ENCODE measurements at places on chromosomes 2 and 18. TPM values are rescaled to one million over a fixed set of nuclear protein-coding genes. Genes with fewer than 3 reads are reported as not detected.
A peak's percentile ranks its signal among the peaks of the same experiment; 100 is the strongest.

- no peak for DNase-seq
Observed at GRCh38 chr2:38178556-38179419, 102.8 kb upstream of the CYP1B1 start.

DNA sequence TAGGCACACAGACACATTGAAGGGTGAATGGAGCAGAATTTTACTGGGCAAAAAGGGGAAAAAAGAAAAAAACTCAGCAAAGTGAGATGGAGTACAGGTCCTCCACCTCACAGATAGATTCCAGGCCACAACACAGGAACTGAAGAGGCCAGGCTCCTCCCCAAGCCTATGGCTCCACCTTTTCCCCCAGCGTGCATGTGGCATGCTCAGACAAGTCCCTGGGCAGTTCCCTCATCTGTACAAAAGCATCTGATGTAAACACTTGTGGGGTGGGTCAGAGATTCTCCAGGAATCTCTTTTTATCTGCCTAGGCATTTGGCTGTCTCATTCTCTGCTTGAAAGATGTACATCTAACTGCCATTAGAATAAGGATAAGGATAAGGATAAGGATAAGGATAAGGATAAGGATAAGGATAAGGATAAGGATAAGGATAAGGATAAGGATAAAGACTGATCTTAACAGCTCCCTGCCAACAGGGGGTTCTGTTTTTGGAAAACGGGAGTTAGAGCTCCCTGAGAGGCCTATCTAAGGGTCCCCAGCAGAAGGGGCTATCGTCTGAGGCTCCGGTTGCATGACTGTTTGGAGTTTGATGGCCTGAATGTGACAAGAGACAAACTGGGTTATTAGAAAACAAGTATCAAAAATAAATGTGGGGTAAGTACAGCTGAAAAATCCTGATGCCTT, 17.2 kb upstream of the ASXL3 start:
- no peak for DNase-seq

DNA sequence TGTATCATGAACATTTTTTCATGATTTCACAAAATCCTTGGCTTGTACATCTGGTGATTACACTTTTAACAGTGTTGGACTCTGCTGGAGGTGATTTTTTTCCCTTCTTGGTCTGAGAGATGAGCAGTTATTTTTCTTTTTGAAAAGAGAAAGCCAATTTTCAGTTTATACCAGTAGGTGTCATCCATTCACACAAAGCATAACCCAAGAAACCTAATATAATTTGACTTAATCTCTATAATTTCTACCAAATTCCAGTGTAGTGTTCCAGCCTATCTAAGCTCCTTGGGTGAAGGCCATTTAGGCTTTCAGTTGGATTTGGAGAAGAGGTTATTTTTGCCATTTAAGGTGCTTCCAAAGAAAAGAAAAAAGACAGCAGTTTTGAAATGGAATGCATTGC, 7.7 kb upstream of the ICOS start:
- DNase-seq: no peak

ZNF2 gene
- total RNA-seq: 7.7 TPM

AQP4 gene
- total RNA-seq: not detected

NEB gene
- total RNA-seq: 1.5 TPM

- DNase-seq: no peak
Observed at GRCh38 chr18:53864770-53865169, 359.7 kb downstream of the MBD2 start.

GRCh38 chr18:49898421-49898820, 85.1 kb upstream of the ACAA2 start:
- peak; percentile 62 for DNase-seq

BCL2 gene
- 2.2 TPM for total RNA-seq

MOCOS gene
- total RNA-seq: 1.8 TPM

DNA sequence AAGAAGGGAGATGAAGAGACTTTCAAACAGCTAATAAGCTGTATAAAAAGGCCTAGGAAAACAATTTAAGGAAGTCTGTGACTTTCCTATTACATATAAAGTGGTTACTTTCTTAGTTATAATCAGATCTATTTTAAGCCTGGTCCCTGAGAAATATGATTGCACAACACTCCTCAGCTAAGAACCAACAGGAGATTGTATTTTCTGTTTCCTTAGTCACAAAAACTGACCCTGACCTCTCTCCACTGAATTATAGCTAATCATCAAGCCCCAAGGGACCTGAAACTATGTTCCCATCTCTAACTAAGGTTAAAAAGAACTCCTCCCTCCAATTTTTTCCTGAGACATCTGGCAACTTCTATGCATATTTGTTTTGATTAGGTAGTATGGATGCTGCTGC, 106.9 kb downstream of the ROCK1 start:
- DNase-seq: no peak

- no peak for DNase-seq
Observed at GRCh38 chr18:76149734-76150133, 345.3 kb downstream of the ZNF516 start.

GRCh38 chr2:17461087-17461475, 57.2 kb downstream of the RAD51AP2 start:
- no peak for DNase-seq

DNA sequence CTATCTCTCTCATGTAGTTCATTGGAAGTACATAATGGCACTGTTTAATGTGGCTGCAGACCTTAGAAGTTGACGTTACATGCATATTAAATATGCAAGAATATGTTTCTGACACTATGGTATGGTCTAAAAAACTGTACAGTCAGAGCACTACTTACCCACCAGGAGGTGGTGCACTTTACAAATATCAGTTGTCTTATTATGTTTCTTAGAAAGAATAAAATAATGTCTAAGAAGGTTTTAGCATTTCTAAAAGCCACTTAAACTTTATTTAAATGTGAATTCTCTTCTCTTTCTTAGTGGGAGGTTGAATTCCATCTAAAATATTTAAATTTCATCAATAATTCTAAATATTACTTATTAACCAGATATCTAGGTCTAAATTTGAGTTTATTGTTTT, 4.3 kb downstream of the TMEFF2 start:
- DNase-seq: peak; percentile 29

DNA sequence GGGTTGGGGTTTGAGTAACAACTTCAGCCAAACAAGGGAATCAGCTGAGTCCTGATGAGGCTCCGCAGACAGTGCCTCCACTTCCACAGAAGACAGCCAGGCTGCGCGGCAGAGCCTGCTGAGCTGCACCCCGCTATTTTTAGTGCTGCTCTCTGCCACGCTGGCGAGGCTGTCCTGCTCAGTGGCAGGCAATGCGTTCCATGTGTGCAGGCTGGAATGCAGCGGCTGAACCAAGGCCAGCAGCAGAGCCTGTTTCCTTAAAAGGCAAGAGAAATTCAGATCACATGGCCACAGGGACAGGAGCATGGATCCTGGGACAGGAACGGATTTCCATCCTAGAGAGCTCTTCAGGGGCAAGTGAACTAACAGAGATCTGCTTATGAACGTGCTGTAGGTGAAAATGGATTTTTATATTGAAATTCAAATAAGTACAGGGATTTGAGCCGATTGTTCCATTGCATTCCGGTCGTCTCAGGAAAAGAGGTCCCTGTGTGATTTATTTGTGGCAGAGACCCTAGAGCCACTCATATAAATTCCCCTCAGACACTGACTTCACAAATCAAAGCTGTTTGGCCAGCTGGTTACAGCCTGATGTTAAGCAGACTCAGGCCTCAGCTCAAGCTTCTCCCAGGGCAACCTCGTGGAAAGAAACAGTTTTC, 98.7 kb downstream of the COL6A3 start:
- DNase-seq: no peak

GRCh38 chr2:173989884-173990215, 24.7 kb upstream of the SP3 start:
- no peak for DNase-seq

VPS4B gene
- total RNA-seq: 36.9 TPM

NDC80 gene
- total RNA-seq: 6.4 TPM

RGPD4 gene
- total RNA-seq: not detected

- no peak for DNase-seq
Observed at GRCh38 chr2:97961534-97961933, 34.2 kb downstream of the TMEM131 start.

- no peak for DNase-seq
Observed at GRCh38 chr2:170161516-170162270, 16.3 kb upstream of the MYO3B start.

AFF3 gene
- 5.8 TPM for total RNA-seq

GRCh38 chr2:141943918-141944317, 186.9 kb downstream of the LRP1B start:
- no peak for DNase-seq

OR6B2 gene
- total RNA-seq: not detected

- DNase-seq: no peak
Observed at GRCh38 chr2:141569941-141570340, 560.9 kb downstream of the LRP1B start.

GRCh38 chr2:194327196-194327888, 1329.7 kb upstream of the SLC39A10 start:
- DNase-seq: no peak

DNA sequence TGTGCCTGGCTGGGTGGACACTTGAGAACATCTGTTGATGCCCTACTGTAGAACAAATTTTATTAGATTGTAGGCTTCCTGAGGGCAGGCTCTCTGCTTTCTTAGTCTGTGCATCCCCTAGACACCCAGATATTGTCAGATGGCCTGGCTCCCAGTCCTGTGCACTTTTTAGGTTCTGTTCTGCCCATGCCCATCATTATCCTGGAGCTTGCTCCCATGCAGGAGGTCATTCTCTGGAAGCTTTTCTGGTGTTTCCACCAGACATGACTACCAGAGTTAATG, 213.3 kb downstream of the MYCN start:
- no peak for DNase-seq

TMEM247 gene
- not detected for total RNA-seq

DNA sequence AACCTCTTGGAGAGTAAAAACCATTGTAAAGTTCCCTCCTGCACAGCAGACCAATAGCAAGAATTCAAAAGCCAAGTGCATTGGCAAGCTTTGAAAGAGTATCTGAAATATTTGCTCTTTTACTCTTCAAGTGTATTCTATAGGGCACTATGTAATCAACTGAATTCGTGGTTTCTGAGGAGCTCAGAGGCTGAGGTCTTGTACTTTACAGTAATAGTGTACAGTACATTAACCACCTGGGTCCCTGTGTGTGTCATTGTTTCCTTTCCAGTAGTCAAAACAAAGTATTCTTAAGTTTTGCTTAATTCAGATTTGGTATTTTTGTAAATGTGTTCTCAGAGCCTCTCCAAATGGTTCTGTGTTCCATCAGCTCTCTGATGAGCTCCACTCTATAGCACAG, 769.7 kb downstream of the LRRTM4 start:
- no peak for DNase-seq

DNA sequence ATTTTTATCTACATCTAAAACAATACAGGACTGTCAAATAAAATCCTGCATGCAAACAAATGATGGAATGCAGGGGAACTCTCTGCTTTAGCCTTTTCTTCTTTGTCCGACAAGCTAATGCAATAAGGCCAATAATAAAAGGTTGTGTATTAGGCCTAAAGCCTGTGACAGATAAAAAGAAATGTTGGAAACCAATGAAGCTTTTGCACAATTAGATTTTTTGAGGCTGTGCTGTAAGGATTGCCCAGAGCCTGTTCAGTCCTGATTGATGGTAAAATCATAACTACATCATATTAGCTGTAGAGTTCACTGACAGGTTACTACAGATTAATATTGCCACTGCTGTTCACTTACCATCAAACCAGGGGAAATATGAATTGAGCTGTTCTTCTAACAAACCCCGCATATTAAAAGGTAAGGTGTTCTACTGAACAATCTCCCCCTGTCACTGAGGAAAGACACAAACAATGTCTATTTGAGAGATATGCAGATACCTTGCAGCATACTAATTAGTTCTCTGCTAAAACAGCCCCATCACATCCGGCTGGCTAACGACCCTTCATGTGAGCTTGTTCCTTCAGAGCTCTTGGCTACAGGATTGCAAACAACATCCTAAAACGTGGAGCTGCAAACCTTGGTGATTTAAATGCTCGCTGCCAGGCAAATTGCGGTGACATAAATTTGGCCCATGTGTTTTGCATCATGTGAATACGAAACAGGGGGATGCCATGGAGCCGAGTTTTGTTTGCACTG, 305.4 kb downstream of the MTX2 start:
- no peak for DNase-seq

HMSD gene
- not detected for total RNA-seq

RPRM gene
- total RNA-seq: not detected

RBKS gene
- total RNA-seq: 1.6 TPM

DNA sequence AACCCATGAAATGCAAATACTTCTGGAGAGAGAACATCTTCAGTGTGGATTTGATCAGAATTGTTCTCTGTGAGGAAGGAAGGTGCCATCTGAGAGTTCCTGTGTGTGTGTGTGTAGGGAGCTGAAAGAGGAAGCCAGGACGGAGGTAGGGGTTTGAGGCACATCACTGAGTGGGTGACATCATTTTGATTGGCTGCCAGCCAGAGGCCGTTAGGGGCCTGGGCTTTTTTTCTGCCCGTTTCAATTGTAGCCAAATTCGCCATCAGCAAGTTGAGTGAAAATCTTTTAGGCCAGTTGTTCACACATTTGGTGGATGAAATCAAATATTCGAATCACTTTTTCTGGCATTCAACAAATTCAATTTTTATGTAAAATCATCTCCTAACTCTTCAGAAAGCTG, 48.9 kb downstream of the TSN start:
- peak; percentile 14 for DNase-seq

LAMA1 gene
- total RNA-seq: 3.1 TPM

- no peak for DNase-seq
Observed at GRCh38 chr18:7164323-7165004, 46.9 kb upstream of the LAMA1 start.

- DNase-seq: no peak
Observed at GRCh38 chr2:212902421-212902820, 249.0 kb downstream of the IKZF2 start.

ERMN gene
- not detected for total RNA-seq

PCARE gene
- not detected for total RNA-seq

DYTN gene
- total RNA-seq: not detected

DNA sequence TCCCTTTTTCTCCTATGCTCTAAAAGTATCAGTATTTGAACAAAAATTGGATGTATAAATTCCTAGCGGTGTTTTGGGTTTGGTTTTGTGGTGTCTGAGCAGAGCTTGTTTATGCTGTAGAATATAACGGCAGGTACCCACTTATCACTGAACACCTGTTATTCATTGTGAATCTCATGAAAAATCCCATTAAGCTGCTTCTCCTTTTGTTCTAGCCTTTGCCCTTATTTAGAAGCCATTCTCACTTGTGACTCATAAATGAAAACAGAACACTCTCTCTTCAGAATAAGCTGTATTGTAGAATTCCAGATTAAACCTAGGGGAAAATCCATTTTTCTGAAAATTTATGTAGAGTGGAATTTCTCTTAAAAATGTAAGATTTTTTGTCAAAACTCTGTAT, 104.0 kb downstream of the PRPF40A start:
- no peak for DNase-seq

GRCh38 chr2:52970642-52971041, 797.0 kb upstream of the CHAC2 start:
- no peak for DNase-seq

- no peak for DNase-seq
Observed at GRCh38 chr2:160428405-160428763, 65.2 kb downstream of the RBMS1 start.

RAD51AP2 gene
- not detected for total RNA-seq

GCG gene
- total RNA-seq: not detected

VWC2L gene
- total RNA-seq: not detected

Measured in glomerular endothelial cell (primary cell).